Omental fat pad (tissue), 4 donors: ENCODE measurements at places on chromosomes 5 and 9. TPM values are rescaled to one million over a fixed set of nuclear protein-coding genes. Genes with fewer than 3 reads are reported as not detected.

DNA sequence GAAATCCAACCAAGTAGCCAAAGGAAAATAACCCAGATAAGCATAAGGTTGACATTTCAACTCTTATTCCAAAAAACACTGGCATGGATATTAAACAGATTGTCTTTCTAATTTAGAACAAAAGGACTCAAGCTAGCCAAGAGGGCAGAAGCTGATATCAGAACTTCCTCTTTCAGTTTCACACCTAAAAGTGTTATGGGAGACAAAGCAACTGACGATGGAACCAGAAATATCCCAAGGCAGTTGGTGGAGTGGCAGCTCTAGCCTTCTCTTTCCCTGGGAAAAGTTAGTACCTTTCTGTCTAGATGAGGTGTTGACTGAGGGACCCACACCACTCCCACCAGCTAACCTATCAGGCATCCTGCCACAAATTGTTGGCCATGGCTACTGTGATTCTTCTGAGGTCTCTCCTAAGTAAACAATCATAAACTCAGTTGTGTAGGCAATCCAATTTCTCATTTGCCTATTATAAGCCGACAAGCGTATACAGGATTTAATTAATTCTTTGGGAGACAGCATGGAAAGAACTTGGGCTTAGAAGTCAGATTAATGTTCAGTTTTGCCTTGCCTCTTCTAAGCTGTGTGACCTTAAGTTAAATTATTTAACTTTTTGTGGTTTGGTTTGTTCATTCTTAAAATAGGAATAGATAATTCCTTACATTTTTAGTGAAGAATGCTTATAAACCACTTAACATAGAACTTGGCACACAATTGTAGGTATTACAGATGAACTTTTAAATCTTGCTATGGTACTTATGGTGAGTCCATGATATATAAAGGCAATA is 110.9 kb upstream of the ADAMTSL1 start:
- no peak for DNase-seq

DNA sequence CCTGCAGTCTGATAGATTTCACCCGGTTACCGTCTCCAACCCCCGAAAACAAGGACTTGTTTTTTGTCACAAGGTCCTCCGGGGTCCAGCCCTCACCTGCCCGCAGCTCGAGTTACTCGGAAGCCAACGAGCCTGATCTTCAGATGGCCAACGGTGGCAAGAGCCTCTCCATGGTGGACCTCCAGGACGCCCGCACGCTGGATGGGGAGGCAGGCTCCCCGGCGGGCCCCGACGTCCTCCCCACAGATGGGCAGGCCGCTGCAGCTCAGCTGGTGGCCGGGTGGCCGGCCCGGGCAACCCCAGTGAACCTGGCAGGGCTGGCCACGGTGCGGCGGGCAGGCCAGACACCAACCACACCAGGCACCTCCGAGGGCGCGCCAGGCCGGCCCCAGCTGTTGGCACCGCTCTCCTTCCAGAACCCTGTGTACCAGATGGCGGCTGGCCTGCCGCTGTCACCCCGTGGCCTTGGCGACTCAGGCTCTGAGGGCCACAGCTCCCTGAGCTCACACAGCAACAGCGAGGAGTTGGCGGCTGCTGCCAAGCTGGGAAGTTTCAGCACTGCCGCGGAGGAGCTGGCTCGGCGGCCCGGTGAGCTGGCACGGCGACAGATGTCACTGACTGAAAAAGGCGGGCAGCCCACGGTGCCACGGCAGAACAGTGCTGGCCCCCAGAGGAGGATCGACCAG is 121.3 kb downstream of the DAB2IP start:
- DNase-seq: no peak

- DNase-seq: no peak
Measured at GRCh38 chr9:106038266-106039001, 344.1 kb downstream of the TMEM38B start.

DNA sequence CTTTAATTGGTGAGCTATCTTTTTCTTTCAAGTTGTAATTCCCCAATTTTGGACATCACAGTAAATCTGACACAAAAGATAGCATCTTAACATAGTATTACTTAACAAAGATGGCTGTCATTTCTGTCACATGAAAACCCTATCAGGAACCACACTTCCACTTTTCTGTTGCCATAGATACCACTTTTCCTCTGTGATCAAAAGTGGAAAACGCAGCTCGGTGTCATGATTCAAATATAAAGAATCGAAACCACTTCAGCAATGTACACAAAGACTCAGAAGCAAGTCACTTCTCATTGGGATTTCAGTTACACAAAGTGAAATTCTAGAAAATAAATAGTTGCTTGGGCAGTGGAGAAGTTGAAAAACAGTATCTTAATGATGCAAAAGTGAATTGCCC is 524.9 kb upstream of the ITGA1 start:
- no peak for DNase-seq

- no peak for DNase-seq
Measured at GRCh38 chr9:33452828-33453271, 5.5 kb upstream of the AQP3 start.

DNA sequence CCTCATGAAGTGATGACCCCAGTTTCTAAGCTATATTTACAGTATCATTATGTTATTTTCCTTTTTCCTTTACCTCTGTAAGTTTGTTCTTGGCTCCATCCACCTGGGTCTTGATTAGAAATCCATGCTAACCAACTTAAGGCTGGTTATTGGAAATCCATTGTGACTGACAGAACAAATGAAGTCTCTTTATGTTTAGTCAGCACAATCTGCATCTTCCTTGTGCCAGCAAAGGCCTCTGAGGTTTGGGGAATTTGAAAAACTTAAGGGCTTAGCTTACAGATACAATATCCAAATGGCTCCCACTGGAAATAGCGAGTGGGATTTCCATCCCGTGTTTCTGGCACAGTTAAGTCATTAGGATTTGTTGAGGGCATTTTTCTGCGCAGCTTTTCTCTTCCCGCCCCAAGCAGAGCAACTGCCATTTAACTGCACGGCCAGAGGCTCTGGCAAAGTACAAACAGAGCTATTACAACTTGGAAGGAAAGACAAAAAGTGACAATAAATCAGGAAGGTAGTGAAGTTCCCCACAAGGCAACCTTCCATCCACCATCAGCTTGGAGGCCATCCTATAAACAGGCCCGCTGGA is 64.2 kb downstream of the DCP2 start:
- DNase-seq: no peak

DNA sequence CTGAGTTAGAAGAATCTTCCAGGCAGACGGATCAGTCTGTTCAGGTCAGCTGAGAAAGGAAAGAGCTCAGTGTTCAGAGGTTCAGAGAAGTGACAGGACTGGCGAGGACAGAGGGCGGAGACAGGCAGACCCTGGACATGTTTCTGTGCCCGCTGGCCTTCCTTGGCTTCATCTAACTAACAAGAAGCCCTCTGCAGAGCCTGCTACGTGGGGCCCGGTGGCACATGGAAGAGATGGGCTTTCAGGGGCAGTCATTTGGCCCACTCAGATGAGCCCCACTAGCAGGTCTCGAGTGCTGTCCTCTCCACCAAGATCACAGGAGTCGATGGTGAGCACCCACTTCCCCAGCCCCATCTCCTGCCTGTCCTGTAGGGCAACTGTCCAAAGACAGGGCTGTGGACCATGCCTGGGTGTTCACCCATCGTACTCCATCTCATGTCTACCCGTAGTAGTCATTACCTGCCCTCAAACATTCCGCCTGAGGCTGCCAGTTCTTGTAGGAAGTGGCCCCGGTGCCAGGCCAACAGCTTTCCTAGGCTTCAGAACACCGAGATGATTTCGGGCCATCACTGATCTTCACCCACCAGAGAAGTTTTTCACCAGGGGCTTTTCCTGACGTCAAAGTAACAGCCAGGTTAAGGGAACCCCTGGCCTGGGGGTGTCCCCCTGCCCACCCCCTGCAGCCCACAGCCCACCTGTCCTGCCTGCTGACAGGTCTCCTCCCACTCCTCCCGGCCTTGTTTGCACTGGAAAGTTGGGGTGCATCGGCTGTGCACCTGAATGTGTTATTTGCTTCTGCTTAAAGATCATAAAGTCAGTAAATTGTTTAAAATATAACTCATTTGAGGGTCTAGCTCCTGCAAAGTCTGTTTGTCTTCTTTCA is 14.0 kb downstream of the IRX2 start:
- no peak for DNase-seq

DNA sequence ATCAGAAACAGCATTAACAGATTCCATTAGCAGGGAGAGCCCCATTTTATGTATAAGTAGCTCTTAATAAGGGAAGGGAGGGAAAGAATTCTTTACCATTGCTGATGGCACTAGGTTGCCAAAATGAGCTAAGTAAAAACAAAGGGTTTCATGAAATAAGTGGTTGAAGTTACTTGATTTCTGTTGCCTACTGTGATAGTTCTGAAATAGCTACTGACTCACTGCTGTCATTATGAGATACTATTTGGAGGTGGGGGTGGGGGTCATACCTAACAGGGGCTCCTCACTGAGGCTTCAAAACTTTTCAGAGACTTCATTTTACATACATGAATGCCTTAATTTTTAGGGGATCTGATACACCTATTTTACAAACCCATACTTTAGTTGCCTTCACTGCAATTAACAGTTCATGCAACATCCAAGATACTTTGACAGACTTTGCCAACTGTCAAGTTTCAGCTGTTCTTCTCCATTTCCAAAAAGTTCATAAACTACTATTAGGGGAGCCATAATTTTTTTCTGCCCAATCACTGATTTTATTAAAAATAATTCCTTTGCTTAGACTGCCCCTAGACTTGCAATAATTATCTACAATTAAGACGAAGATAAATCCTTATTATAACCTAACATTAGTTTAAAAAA is 4.6 kb downstream of the HOMER1 start:
- no peak for DNase-seq

GRCh38 chr5:125868036-125868435 is 555.2 kb upstream of the GRAMD2B start:
- DNase-seq: no peak

GRCh38 chr5:125882061-125882460 is 541.1 kb upstream of the GRAMD2B start:
- DNase-seq: no peak

DNA sequence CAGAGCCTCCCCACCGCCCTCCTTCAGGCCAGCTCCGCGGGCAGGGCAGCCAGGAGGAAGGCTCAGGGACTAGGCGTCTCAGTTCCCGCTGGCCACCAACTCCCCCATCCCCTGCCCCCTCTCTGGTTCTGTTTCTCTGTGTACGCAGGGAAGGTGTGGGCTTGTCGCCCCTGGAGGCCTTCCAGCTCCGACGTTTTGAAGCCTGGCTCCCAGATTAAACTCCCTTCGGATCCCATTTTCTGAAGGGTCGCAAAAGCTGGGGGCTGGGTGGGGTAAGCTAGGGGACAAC is 346 bp downstream of the ATOX1 start:
- no peak for DNase-seq

GRCh38 chr5:178392931-178393394 is 160.4 kb upstream of the PHYKPL start:
- no peak for DNase-seq

DNA sequence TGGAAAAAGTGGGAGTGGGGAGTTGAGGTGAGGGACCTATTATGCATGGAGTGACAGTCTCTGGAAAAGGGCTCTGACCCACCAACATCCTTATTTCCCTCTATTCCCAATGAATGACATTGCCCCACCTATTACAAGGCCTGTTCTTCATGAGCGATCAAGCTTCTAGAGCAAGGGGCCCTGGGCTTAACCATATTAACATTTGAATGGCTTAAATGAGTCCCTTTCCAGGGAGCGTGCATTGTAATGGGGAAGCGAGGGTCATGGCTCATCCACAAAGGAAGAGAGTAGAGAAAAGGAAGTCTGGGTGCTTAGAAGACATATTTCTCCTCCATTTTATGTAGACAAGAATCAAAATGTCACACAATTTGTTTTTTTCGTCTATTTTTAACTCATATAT is 255.5 kb downstream of the CAAP1 start:
- no peak for DNase-seq

DNA sequence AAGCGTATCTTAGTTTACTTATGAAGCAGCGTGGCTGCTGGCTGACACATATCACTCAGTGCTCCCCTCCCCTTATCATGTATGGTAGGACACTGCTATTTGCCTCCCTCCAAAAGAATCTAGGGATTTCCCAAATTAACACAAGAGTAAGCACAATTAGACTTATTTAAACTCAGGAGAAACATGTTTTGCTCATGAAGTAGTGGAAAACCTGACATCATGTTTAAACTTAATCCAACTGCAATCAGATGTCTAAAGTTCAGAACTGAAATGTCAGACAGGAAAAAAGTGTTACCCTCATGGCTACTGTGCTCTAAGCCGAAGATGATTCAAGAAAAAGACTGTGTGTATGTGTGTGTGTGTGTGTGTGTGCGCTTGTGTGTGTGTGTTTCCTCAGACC is 324.1 kb upstream of the TNC start:
- no peak for DNase-seq

- no peak for DNase-seq
Measured at GRCh38 chr9:3741729-3742128, 215.9 kb upstream of the RFX3 start.

DNA sequence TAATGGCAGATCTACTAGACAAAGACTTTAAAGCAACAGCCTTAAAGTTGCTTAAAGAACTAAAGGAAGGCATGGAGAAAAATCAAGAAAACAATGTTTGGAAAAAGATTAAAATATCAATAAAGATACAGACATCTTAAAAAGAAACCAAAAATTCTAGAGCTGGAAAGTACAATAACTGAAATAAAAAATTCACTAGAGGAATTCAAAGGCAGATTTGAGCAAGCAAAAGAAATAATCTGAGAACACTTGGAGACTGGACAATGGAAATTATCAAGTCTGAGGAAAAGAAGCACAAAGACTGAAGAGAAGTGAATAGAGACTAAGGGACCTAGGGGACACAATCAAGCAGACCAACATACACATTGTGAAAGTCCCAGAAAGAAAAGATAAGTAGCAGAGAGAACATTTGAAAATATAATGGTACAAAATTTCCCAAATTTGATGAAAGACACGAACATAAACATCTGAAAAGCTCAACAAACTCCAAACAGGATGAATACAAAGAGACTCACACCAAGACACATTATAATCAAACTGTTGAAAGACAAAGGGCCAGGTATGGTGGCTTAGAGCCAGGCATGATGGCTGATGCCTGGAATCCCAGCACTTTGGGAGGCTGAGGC is 26.3 kb downstream of the SIL1 start:
- DNase-seq: no peak

CAMK2A gene
- total RNA-seq: not detected

ANKRD34B gene
- not detected for total RNA-seq

ORM2 gene
- total RNA-seq: not detected

C9orf153 gene
- total RNA-seq: 2.8 TPM

CDX1 gene
- not detected for total RNA-seq
